ENCODE measurements at places on chromosomes 1 and 21.

DNA sequence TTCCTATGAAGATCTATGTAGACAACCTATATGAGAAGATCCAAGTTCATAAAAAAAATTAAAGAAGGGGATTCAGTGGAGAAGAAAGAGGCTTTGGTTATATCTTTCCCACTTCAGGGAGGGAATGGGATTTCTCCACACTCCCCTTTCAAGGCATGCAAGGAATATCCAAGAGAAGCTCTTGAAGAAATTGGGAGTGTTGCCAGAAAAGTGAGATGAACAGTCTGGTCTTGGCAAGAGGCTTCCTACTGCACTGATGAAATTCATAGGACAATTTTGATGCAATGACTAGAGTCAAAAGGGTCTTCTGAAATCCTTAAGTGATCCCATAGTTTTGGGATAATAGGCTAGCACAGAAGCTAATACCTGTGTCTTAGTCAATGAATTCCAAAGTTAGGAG lies 153.0 kb downstream of the KCTD3 start:
- DNase-seq: no peak

- no peak for DNase-seq
These were observed 134.7 kb downstream of the KAZN start for GRCh38 chr1:14733048-14733778.

- DNase-seq: no peak
These were observed 210.6 kb upstream of the ADGRL2 start for GRCh38 chr1:81590171-81590570.

GRCh38 chr1:20486457-20487235 lies 636 bp upstream of the CAMK2N1 start:
- no peak for DNase-seq

DNA sequence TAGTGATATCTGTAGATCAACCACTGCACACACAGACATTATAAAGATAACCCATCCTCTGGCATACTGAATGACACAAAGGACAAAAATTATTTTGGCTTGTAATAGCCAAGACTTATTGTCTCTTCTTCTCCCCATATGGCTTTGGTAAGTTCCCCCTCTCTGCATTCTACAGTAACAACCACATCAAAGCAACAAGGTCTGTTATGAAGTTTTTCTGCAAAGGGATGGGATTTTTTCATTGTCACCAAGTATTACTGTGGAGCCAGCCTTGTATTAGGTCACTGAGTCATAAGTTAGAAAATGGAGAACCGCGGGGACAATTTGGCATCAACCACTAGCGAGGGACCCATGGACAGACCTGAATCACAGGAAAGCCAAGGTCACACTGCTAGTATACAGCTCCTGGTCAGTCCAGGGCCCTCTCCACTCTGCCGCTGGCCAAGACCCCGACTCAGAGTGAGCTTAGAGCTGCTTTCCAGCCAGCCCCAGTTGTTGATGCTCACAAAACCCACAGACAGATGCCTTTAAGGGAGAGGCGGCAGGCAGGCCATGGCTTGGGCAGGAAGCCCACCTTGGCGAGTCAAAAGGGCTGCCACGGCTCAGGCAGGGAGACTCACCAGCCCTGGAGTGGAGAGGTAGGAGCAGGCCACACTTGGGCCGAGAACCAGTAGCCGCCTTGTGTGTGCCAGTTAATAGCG lies 6.0 kb downstream of the PABPC4 start:
- no peak for DNase-seq
